Gastroesophageal sphincter (tissue), 4 donors: ENCODE measurements at places on chromosomes 1 and 21.

DNA sequence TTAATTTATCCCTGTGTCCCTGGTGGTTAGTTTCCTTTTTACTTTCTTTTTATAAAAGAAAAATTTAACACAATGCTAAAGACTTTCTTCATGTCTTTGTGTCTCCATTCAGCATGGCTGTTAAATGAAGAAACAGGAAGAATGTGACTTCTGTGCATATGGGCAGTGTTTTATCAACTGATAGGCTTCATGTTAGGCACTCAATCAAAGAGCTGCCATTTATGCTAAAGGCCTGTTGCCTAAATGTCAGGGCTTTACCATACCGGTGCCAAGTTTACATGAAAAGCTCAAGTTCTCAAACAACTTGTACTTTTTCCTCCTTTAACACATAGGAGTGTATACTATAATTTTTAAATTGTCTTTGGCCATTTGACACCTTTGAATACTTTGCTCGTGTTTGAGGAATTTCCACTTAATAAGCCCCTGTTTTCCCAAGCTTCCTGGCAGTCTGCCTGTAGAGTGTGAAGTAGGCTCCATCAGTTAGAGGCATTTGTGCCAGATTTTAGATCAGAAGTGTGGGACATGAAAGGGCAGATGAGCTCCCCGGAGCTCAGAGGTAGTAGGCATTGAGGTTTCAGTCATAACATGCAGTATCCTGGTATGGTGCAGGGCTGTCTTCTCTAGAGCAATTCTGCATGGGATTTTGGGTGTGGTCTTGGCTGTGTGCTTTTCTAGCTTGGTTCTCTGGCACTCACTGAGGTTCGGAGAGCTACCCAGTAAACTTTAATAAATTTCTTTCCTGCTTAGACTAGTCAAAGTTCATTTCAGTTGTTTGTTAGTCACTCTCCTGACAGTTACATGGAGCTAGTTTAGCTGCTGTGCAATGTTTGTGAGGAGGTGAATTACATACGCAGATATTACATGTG lies 119.0 kb downstream of the LEPR start:
- no peak for ATAC-seq

DNA sequence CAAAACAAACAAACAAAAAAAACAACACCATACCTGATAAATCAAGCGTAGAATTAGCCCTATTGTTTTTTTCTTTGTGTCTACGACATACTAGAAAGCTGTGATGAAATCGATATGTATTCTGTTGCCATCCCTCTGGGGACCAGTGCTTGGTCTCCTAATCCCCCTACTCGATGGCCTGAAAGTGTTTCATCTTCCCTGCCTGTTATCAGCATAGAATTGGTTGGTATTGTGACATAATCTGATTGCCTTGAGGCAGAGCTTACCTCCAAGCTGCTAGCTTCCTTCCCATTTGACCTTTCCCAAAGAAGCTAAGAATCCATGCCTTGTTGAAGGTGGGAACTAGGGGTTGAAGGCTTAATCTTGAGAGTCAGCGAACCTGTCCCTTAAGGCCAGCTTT lies 40.7 kb upstream of the PIGV start:
- no peak for ATAC-seq

DNA sequence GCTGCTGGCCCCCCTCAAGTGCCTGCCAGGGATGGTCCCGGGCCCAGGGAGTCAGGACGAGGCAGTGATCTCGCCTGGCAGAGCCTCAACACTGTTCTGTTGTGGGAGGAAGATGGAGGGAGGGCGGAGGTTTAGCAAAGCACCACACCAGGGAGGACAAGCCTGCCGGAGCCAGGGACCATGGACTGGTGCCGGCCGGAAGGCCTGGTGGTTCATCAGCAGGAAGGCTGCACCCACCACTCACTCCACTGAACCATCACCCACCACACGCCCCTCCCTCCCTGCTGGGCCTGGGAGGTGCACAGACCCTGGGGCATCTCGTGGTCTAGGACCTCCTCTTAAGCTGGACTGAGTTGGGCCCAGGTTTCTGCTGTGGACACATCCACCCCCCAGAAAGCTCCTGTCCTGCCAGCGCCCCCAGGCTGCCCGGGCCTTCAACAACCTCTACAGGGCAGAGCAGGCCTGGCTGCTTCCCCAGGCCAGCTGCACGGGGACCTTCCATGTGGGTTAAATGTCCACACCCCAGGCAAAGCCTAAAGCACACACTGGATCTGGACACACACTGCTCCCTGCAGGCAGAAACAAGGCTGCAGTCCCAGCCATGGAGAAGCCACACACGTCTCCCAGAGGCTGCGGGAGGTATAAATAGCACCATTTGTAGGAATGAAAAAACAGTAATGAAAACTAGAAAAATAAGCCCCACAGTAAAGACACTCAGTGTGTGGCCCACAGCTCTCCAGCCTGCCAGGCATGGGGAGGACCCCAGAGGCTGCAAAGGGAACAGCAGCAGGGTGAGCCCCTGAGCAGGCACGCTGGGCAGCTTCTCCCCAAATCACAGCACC lies 10.4 kb upstream of the TMEM240 start:
- ATAC-seq = peak; percentile 30

- ATAC-seq = peak; percentile 49
Observed at GRCh38 chr1:109490029-109490933, 3.6 kb upstream of the CYB561D1 start.

DNA sequence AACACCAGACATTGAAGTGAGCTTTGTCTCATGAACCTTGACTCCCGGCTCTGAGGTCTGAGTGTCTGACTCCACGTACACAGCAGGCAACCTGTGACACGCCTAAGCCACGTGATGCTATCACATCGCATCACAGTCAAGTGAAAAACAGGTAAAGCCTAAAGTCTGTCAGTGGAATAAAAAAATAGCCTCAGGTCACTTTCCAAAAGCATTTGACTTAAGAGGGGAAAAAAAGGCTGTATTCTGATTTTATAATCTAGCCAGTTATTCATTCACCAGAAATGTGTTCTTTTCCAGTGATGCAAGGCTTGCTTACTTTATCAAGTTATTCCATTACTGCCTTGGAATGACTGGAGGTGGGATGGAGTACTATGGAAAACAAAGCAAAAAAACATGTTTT lies 163.2 kb upstream of the HMCN1 start:
- ATAC-seq = no peak

DNA sequence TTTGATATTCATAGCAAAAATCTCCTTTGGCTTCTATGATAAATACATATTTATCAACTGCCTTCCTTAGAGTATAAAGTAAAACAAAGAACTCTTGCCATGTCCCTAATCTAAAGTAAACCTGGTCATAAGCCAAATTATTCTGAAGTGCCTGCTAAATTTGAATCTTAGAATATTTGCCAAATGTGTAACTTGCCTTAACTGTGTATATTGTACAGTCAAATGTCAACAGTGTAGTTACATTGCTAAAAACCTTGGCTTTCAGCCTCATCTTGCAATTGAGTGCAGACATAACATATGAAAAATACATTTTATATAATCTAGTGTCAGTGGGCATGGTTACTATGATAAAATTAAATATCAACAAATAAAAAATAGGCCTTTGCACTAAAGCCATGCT lies 583.4 kb upstream of the ADAMTS5 start:
- ATAC-seq = no peak

DNA sequence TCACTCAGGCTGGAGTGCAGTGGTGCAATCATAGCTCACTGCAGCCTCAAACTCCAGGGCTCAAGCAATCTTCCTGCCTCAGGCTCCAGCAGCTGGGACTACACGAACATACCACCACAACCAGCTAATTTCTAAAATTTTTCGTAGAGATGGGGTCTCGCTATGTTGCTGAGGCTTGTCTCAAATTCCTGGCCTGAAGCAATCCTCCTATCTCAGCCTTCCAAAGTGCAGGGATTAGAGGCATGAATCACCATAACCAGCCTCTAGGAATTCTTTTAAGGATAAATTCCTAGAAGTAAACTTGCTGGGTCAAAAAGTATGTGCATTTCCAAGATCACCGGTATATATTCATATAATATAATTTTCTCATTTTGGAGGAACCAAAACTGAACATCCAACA lies 17.6 kb upstream of the HUNK start:
- ATAC-seq = no peak

GRCh38 chr1:111085676-111086075 lies 54.2 kb downstream of the DRAM2 start:
- ATAC-seq = no peak

DNA sequence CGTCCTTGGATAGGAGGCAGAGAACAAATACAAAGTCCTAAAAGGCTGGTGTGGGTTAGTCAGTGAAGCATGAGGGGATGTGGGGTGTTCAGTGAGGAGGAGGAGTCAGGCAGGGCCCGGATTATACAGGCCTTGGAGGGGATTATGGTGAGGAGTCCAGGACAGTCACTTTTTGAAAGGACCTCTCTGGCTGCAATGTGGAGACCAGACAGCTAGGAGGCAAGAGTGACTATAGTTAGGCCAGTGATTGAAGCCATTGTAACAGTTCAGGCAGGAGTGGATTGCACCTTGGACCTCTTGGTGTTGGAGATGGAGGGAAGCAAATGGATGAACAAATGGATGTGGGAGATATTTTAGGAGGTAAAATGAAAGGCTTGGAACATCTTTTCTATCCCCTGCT lies 115.8 kb downstream of the C1orf94 start:
- no peak for ATAC-seq

GRCh38 chr1:163745204-163745603 lies 423.4 kb downstream of the NUF2 start:
- ATAC-seq = no peak

DNA sequence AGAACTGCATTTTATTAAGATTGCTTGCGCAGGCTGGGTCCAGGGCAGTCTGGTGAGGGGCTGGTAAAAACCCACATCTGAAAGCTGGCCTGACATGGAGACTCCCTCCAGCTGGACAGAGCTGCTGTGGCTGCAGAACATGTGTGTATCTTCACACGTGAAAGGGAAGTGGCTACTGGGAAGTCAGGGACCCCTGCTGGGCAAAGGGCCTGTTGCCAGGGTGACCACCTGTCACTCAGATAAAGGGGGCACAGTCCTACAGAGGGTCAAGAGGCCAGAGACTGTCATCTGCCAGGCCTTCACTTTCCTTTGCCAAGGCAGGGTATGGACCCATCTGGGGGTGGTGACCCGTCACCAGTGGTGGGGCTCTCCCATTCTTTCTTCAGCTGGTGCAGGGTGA lies 17.5 kb downstream of the NKAIN1 start:
- ATAC-seq = no peak

- no peak for ATAC-seq
Observed at GRCh38 chr1:175894581-175894980, 151.2 kb upstream of the TNR start.

DNA sequence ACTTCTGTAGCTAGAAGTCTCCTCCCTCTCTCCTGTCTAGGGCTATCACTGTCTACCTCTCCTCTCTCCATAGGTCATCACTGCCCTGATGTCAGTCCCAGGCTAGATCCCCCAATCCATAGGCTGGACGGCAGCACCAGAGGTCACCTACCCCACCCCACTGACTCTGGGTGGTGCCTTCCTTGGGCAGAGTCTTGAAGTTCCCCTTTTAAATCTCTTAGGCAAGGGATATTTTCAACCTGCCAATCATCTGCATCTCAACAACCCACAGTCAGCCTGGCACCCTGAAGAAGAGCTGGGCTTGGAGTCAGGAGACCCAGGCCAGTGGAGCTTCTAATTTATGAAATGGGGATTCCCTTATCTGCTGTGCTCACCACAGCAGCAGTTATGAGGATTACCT lies 13.2 kb downstream of the MYBPH start:
- ATAC-seq = no peak

GRCh38 chr1:5983361-5984103 lies 8.7 kb downstream of the NPHP4 start:
- ATAC-seq = no peak

DNA sequence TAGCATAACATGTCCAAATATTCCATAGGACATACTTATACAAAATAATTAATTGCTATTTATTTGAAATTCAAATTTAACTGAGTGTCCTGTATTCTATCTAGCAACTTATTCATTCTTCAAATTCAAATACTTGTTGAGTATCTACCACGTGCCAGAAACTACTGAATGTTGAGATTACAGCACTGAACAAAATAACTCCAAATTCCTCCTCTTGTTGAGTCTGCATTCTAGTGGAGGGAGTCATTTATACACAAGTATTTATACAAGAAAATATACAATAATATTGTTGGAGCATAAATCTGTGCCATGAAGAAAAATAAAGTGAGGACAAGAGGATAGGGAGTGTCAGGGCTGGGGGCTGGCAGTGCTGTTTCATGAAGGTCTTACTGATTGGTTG lies 43.7 kb upstream of the CDC42BPA start:
- ATAC-seq = no peak

DNA sequence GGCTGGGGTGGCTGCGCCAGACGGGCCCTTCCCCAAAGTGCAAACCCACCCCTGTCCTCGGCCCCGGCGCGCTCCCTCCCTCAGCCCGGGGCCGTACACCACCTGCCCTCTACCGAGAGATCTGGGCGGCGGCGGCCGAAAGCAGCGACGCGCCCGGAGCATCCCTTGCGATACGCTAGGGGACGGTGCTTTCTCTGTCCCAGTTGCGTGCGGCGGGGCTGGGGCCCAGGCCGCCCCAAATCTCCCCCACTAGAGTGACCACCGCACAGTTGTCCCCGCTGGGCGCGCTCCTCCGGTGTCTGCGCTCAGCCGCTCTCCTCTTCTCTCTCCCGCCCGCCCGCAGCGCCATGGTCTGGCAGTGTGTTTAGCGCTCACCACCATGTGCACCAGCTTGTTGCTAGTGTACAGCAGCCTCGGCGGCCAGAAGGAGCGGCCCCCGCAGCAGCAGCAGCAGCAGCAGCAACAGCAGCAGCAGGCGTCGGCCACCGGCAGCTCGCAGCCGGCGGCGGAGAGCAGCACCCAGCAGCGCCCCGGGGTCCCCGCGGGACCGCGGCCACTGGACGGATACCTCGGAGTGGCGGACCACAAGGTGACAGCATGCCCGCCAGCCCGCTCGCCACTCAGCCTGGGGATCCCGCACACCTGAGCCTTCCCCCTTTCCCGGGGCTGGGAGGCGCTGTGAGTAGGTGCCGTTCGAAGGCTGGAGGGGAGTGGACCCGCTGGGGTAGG lies 1.0 kb downstream of the ST6GALNAC5 start:
- ATAC-seq = peak; percentile 64

DNA sequence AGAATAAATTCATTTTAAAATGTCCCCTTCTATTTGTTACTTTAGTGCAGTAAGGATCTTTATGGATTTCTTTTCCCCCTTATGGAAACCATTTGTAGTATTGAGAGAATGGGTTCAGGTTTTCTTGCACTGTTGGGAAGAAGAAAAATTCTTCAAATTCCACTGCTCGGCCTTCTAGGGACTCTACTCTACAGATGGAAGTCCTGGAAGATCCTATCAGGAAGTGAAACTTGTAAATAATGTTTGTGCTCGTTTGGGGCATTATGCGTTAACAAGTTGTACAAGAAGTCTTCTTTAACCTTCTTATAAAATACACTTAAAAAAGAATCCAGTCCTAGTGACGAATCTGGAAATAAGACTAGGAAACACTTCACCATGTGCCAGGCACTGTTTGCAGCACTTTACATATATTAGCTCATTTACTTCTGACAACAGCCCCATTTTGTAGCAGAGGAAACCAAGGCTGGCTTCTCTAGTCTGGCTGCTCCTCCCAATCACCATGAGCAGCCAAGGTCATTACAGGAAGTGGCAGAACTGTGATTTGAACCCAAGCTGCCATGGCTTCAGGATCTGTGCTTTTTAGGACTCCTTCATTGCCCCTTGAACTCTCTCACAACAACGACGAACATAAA lies 11.8 kb downstream of the LRRC8D start:
- no peak for ATAC-seq
